ENCODE measurements at places on chromosomes 5 and 9.

- DNase-seq: no peak
Measured at GRCh38 chr5:148697809-148698196, 43.5 kb upstream of the HTR4 start.

DNA sequence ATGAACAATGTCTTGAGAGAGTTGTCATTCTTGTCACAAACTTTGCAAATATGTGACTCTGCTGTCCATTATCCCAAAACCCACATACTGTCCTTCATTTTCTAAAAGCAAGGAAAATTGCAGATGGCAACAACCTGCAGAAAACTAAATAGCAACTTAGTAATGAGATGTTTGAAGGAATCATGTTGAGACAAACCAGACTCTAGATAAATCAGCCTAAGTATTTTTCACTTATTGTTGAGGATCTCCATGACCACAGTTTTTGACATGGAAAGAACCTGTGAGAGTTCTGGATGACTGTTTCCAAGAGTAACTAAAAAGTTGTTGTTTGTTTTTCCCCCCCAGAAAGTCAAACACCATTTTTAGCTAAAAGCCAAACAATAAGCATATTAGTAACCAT, 535.2 kb upstream of the ZNF608 start:
- no peak for DNase-seq

DNA sequence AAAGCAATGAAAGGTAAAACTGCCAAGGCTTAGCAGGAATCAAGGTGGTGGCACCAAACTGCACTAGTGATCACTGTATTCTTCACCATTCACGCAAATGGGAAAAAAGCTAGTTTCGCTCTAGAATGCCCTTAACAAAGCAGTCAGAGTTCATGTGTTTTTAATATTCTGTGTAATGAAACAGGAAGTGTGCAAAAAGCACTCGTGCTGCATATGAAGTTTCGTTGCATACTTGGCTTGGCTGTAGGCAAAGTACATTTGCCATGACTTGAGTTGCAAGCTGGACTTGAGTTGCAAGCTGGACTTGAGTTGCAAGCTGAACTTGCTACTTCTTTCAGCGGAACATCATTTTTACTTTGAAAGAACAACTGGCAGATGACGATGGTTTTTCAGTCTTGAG, 55.4 kb downstream of the FOXI1 start:
- no peak for DNase-seq

GRCh38 chr5:149883550-149883949, 61.0 kb downstream of the PDE6A start:
- no peak for DNase-seq

DNA sequence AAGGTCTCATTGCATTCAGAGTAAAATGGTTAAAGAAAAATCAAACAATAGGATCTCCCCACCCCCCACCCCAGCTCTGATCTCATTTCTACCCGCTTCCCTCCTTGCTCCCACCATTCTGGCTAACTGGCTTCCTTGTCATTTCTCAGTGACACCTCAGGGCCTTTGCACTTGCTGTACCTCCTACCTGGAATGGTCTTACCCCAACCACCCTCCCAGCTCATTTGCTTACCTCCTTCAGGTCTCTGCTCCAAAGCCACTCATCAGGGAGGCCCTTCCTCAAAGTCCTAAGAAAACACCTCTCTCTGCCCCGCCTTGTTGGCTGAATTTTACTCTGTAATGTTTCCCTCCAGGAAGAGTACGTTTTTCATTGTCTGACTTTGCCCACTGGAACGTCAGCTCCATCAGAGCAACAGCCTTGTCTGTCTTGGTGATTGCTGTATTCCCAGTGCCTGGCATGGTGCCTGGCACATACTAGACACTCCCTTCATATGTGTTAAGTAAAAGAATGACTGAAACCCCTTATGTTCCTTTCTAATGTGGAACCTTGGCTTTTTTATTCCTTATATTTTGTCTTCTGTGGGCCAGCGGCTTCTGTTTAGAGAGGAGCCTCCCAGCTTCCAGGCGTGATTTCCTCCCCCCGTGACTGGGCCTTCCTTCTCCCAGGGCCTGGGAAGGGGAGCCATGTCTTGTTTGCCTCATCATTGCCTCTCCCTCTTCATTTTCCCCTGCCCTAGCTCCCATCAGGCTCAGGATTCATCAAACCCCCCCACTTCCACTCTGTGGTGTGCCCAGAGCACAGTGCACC, 26.9 kb downstream of the NEURL1B start:
- no peak for DNase-seq

DNA sequence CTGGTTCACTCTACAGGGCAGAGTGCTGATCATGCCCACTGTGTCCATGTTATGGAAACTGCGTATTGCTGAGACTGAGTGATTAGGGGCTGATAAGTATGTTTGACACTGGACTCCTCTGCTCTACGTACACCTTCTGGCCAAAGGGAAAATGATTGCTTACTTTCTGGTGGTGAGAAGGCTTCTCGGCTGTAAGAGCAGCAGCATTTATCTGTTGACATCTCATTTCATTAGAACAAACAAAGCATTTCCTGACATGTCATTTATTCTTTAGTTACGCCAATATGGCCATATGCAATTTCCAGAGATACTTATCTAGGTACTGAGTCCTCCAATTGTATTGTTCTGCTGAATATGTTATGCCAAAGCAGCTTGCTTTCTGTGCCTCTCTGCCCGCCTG, 5.6 kb downstream of the FAXDC2 start:
- no peak for DNase-seq

DNA sequence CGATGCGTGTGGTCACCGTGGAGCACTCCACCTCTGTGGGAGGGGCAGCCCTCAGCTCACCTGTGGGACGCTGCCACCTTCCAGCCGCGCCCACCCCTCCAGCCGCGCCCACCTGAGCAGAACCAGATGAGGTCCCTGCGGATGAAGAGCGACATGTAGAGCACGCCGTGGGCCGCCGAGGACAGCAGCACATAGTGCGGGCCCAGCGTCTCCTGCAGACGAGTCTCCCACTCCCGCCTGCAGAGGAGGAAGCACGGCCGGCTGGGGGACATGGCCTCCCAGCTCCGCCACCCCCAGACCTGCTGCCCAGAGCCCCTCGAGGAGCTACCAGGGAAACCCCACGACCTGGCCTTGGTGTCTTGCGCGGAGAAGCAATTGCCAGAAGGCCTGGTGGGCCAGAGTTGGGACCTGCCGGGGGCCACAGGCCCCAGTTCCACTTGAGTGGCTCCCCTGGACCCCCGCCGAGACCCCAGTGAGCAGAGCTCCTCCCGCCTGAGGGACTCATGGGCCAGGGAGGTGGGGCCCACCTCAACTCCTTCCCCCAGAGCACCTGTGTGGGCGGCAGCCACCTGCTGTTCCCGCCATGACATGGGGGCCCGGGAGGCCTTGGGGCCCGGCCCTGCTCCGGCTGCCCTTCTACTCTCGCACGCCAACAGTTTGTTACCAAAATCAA, 6.5 kb downstream of the INPP5E start:
- no peak for DNase-seq

DNA sequence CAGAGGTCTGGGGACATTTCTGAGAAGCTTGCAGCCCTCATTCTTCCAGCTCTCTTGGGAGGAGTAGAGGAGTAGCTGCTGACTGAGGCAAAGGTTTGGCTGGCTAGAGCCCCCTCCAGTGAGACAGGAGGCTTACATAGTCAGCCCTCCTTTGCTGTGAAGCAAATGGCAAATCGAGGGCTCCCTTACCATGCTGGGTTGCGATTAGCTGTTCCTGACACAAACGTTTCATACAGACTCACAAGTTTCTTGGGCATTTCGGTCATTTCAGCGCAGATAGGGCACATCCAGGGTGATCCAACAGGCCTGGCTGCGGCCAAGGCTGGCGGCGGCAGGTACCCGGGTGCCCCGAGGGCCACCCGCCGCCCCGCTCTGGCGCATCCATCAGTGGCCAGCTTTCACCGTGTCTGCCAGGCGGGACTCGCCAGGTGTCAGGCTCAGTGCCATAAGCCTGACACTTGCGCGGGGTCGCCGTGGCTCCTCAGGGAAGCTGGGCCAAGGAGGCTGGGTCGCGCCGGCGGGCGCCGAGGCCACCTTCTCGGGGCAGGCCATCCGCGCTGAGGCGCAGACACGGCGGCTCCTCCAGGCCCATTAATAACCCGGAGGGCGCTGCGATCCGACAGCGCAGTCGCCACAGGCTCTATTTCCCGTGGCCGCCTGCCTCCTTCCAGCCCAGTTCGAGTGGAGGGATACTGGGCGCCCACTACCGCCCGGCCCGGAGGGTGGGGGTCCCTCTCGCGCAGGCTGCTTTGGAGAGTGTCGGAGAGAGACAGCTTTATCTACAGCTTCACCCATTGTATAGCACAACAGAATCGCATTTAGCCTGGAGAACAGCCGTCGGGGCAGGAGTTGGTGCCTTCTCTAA, 9.1 kb downstream of the PRDM6 start:
- no peak for DNase-seq

Data from LHCN-M2 (cell line).